GM19239 (cell line): ENCODE measurements at places on chromosomes 2 and 18.

- no peak for DNase-seq
Measured at GRCh38 chr18:43420950-43421349, 143.7 kb upstream of the SYT4 start.

DNA sequence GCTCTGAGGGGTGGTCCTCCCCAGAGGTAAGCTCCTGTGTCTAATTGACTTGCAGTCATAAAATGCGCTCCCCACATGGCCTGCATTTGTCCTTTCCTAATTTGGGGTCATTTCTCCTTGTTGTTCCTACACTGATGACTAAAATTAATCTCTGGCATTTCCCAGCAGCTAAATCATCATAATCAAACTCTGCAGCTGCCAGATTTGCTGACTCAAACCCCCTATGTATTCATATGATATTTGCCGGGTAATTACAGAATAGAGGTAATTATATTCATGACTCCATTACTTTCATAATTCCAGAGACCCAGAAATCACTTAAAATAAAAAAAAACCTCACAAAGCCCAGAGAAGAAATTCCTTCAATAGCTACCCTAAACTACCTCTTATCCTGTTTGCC, 331.4 kb upstream of the KLHL29 start:
- DNase-seq = no peak

- DNase-seq = no peak
Measured at GRCh38 chr2:63667132-63667700, 78.5 kb downstream of the MDH1 start.

GRCh38 chr2:65940856-65941255, 494.1 kb upstream of the MEIS1 start:
- DNase-seq = no peak

GRCh38 chr2:207734264-207734635, 22.8 kb downstream of the CCNYL1 start:
- no peak for DNase-seq

- no peak for DNase-seq
Measured at GRCh38 chr2:85341269-85342029, 12.9 kb downstream of the RETSAT start.

DNA sequence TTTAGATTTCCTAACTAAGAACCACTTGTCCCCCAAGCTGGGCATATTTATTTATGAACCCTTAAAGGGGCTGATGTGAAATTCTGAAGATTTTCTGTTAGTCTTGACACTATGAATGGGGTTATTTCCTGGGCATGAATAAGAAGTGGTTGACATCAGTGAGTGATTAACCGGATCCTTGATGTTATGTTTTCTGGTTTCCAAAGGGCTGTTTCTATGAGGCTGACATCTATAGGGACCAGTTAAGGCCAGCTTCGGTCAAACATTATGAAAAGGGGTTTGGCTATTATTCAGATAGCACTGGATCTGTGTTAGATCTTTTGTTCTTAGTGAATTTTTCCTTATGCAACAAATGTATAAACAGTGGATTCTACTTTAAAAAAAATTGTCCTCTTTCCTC, 443.7 kb upstream of the SPRED2 start:
- no peak for DNase-seq

DNA sequence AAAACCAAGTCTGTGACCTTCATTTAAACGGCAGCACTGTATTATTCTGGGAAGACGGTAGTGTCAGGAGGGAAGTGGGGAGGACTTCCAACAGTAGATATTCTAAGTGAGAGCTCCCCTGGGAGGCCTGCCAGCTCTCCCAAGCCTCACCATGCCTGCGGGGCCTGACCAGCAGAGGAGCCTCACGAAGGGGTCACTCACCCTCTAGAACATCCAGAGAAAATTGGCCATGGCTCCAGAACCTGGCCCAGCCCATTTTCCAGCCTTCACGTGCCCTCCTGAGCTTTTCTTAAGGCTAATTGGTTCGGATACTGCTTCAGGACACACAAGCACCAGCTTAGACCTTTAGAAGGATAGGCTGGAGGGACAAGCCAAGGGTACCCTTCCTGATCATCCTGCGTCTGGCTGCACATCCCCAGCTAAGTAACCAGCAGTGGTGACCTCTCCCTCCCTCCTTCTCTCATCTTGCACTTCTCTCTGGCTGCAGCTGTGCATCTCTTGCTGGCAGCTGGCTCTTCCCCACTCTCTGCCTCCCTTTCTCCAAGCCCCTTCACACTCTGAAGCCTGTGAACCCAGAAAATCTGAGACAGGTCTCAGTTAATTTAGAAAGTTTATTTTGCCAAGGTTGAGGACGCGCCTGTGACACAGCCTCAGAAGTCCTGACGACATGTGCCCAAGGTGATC, 120.1 kb upstream of the PKDCC start:
- no peak for DNase-seq

- DNase-seq = no peak
Measured at GRCh38 chr18:68447286-68447685, 267.6 kb downstream of the TMX3 start.

- DNase-seq = no peak
Measured at GRCh38 chr2:168210895-168211570, 36.4 kb downstream of the STK39 start.

- DNase-seq = no peak
Measured at GRCh38 chr2:205822579-205822978, 140.3 kb downstream of the NRP2 start.

GRCh38 chr2:29700560-29700959, 220.8 kb downstream of the ALK start:
- DNase-seq = no peak

DNA sequence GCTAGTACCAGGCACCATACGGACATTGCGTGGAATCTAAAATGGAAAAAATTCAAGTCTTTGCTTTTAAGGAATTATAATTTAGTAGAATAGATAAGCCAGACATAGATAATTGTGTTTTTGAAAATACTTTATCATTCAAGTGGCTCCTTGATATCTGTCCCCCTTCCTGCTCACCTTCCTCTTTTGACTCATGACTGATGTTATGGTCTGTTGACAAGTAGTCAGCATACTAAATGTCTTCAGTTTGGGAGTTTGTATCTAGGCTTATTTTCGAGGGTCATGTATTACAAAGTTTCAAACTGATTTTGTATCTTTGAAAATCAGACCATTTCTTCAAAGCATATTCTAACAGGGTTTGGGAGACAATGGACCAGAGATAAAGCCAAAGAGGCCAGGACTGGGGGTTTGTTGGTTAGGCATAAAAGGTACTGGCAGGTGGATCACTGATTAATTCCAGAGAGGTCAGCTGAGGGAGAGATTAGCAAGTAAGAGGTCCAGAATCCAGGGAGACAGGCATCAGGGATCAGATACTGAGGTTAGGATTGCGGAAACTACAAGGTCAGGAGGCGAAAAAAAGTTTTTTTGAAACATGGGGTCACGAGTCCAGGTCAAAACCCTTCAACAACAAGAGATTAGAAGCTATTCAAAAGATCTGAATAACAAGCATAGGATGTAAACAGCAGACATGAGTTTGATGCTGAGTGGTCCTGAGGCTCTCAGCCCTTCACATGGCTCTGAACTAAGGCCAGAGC, 31.5 kb upstream of the KLHL14 start:
- DNase-seq = no peak

DNA sequence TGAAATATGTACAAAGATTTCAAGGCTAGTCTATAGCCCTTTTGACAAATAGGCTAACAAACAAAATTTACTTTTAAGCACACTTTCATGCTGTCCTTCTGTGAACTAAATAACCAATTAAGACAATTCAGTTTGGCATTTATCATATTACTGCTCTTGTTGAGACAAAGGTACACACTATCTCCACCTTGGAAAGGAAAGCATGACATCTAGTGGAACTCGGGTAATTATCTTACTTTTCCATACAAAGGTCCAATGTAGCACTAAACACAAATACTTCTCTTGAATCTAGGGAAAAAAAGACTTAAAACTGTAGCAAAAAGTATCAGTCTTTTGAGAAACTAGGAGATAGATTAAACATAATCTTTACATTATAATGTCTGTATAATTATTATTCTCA, 125.0 kb upstream of the CD226 start:
- no peak for DNase-seq

- DNase-seq = no peak
Measured at GRCh38 chr2:40199771-40200170, 252.1 kb downstream of the SLC8A1 start.
